ENCODE measurements at places on chromosomes 1 and 21.

DNA sequence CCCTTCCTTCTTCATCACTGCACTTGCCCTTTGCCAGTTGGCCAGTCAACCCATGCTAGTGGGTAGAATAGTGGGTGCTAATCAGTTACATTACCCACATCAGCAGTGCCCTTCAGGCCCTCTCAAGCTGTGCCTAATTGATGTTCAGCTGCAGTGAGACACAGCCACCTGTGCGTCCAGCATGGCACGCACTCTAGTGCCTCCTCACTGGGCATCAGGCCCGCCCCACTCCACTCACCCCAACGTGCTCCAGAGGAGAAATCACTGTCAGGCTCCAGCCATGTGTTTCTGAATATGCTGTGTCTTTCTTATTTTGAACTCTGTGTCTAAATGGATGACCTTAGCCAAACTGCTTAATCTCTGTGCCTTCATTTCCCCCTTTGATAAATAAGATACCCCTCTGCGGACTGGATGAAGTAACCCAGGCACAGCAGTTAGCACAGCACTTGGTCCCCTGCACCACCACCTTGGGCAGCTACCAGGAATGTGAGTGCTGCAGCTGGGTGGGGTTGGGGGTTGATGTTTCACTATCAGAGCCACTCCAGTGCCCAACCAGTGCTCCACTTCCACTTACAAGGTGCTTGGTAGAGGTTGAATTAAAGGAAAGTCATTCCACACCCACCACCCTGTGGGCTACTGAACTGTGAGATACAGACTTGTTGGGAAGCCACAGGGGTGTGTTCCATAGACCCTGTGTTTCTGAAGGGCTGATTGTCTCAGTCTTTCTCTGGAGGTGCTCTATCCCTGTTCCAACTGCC, 8.9 kb upstream of the ADORA3 start:
- no peak for DNase-seq

DNA sequence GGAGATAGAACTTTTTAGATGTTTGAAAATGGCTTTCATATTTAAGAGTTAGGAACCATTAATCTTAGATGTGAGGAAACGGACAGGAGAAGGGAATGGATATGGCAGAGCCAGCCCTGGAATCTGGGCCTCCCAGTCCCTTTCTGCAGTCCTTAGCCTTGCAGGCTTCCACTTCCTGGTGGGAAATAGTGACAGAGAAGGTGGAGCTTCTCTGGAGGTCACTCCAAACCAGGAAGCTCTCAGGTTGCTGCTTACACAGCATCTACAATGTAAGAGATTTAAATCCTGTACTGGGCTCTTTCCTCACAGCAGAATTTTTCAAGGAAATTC, 2.5 kb downstream of the S100A11 start:
- no peak for DNase-seq

DNA sequence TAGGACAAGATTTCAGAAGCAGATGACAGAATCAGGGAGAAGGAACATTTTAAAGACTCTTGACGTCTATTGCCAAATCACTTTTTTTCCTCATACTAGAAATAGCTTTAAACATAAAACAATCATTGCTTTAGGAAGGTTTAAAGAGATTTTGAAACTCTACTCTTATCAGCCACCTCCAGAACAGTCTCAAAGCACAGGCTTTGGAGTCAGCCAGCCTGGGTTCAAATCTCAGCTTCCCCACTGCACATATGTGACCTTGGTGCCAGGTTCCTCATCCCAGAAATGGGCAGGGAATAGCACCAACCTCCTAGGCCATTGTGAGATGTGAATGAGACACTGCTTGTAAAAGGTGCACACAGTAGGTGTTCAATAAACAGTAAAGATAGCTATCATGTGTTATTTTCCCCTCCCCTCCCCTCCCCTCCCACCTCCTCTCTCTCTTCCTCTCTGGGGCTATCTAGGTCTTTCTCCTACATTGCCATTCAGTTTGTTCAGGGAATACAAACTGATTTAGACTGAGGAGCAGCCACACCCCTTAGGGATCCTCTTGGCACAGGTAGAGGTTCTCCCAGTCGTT, 20.6 kb downstream of the SPOCD1 start:
- no peak for DNase-seq

DNA sequence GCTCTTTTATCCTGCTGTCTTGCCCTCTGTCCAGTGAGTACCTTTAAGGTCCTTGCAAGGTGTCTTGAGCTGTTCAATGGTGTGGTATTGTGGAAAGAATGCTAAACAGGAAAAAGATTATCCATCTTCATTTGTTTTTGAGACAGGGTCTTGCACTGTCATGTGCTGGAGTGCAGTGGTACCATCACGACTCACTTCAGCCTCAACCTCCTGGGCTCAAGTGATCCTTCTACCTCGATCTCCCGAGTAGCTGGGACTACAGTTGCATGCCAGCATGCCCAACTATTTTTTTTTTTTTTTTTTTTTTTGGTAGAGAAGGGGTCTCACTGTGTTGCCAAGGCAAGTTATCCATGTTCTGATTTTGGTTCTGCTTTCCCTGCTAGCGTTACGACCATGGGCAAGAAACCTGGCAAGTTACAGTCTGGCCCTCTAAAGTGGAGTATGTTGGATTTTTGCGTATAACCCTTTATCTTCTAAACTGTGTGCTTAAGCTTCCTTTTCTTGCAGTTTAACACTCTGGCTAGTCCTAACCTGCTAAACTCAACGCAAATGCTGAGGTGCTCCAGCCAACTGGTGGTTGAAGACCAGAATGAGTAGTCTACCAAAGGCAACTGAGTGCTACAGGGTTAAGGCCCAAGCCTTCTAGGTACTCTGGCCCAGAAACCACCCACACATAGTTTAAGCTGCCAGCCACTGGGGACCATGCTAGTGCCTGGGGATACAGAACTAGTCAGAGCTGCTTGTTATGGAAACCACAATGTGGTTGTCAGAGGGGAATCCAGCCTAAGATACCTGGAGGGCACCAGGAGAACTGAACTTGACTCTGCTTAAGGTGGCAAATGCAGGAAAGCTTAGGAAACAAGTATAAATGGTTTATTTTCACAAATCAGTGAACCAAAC, 7.9 kb downstream of the RPL11 start:
- peak; percentile 53 for DNase-seq

DNA sequence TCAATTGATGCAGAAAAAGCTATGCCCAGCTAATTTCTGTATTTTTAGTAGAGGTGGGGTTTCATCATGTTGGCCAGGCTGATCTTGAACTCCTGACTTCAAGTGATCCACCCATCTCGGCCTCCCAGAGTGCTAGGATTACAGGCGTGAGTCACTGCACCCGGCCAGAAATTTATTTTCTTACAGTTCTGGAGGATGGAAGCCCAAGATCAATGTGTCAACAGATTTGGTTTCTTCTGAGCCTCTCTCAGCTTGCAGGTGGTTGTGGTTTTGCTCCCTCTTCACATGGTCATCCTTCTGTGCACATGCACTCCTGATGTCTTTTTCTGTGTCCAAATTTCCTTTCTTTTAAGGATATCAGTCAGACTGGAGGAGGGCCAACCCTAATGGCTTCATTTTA, 35.6 kb downstream of the SHCBP1L start:
- DNase-seq: no peak

- DNase-seq: no peak
Measured at GRCh38 chr1:224289396-224289795, 40.6 kb downstream of the NVL start.

GRCh38 chr1:222042120-222042519, 300.2 kb upstream of the DUSP10 start:
- no peak for DNase-seq

DNA sequence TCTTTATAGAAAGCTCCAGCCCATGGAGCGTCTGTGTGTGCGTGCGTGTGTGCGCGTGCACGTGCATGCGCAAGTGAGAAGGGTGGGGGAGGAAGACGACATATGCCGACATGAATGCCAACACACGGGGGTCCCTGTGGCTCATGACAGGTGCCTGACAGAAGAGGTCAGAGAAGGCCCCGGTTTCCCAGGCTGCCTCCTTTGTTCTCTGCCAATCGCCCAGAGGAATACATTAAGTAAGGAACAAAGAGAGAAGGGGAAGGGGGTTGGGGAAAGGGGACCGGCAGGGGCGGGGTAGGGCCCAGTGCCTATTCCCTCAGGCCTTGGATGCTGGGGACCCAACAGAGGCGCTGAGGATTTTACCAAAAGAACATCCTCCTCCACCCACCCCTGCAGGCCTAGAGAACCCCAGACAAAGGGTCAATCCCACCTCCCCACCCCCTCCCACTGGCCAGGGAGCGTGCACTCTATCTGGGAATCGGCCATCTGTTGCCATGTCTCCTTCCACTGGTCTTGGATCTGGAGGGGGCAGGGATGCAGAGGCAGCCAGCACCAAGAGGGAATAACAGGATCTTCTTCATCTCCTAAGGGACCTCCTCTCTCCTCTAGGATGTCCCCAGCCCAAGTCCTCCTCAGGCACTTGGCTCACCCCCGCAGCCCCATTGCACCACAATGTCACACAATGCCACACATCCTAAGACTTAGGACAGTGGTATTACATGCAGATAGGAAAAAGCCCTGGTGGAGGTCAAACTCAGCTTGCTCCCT, 39.4 kb downstream of the PIK3C2B start:
- no peak for DNase-seq

DNA sequence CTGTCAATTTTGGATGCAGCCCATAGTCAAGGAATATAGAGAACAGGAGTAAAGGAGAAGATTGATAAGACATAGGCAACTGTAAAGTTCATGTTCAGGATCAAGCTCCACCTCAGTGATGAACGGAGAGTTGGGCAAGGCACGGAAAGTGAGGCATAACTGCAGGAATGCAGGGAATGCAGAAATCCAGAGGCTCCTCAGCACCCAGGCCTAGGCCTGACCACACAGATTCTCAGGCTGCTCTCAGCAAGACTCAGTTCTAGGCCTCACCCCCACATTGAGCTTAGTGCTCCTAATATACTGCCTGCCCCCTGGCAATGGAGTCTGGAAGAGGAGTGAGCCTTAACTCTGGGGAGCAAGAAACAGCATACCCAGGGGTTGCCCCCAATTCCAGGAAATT, 36.3 kb upstream of the S1PR1 start:
- DNase-seq: no peak

GRCh38 chr1:181930187-181930586, 131.3 kb downstream of the ZNF648 start:
- DNase-seq: no peak

DNA sequence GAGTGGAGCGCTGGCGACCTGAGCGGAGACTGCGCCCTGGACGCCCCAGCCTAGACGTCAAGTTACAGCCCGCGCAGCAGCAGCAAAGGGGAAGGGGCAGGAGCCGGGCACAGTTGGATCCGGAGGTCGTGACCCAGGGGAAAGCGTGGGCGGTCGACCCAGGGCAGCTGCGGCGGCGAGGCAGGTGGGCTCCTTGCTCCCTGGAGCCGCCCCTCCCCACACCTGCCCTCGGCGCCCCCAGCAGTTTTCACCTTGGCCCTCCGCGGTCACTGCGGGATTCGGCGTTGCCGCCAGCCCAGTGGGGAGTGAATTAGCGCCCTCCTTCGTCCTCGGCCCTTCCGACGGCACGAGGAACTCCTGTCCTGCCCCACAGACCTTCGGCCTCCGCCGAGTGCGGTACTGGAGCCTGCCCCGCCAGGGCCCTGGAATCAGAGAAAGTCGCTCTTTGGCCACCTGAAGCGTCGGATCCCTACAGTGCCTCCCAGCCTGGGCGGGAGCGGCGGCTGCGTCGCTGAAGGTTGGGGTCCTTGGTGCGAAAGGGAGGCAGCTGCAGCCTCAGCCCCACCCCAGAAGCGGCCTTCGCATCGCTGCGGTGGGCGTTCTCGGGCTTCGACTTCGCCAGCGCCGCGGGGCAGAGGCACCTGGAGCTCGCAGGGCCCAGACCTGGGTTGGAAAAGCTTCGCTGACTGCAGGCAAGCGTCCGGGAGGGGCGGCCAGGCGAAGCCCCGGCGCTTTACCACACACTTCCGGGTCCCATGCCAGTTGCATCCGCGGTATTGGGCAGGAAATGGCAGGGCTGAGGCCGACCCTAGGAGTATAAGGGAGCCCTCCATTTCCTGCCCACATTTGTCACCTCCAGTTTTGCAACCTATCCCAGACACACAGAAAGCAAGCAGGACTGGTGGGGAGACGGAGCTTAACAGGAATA, 4.2 kb downstream of the TFAP2E start:
- DNase-seq: peak; percentile 41

DNA sequence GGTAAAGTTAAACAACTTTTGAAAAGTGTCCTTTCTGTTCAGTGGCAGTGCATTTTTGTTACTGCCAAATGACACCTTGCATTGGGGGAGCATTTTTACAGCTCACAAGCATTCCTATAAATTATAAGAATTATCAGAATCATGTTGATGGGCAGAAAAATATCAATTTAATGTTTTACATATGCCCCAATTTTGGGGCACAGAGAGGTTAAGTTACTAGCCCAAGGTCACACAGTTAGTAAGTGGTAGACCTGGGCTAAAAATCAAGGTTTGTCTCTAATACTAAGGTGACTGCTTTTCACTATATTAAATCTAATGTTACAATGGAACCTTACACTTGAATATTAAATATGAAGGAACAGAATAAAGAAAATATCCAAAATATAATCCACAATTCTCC, 180.1 kb upstream of the IVNS1ABP start:
- DNase-seq: no peak

DNA sequence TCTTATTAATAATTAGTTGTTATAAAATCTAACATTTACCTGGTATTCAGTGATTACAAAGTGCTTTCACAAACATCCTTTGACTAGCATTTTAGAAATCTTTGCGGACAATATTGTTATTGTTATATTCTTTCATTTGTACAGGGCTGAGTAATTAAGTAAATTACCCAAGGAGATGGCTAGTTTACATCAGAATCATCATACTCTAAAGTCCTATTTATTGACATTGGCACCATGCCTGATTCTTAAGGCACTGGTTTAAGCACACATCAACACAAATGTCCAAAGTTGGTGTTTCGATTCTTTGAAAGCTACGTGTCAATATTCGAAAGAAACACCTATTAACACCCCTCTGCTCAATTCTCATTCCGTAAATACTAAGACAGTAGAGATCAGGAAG, 424.6 kb upstream of the CHRM3 start:
- DNase-seq: no peak

DNA sequence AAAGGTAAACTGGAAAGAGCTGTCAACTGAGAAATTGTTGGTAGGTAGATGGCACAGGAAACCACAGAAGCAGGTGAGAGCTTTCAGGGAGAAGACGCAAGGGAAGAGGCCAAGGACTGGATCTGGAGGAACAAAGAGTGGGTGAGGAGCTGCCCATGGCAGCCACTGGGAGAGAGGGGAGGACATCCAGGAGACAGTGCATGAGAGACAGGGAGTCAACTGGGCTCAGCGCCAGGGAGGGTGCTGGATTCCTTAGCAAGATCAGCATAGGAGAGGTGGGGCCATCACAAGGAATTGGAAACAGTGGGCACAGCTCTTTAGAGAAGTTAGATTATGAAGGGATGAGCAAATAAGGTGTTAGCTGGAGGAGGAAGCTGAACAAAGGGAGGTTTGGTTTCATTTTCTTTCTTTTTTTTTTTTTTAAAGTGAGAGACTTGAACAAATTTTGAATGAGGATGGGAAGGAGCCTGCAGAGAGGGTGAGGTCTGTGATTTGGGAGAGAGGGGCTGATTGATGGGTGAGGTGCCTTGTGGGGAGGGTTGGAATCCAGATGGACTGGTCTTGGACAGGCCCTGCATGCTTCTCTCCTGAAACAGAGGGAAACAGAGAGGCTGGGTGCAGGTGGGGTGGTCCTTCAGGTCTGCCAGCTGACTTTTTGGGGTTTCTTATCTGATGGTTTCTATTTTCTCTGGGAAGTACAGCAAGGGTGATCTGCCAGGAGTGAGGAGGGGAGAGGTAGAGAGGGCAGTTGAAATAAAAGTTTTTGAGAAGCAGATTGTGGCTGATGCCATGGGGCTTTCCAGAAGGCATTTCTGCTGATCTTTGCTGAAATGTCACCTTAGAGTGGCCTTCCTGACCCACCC, 5.4 kb downstream of the CYP4B1 start:
- DNase-seq: no peak

Measured in stimulated activated effector memory CD8-positive, alpha-beta T cell treated with anti-CD3 and anti-CD28 coated beads, Interleukin-12 subunit alpha, Interleukin-12 subunit beta, amount 100 ng/mL, for 72 hours (primary cell).